ENCODE measurements at places on chromosomes 3 and 15. TPM values are rescaled to one million over a fixed set of nuclear protein-coding genes. Genes with fewer than 3 reads are reported as not detected.
A peak's percentile ranks its signal among the peaks of the same experiment; 100 is the strongest.

GRCh38 chr3:149604125-149604875 is 53.5 kb downstream of the WWTR1 start:
- no peak for DNase-seq

- DNase-seq, result no peak
Measured at GRCh38 chr15:97177151-97177577, 783.3 kb upstream of the ARRDC4 start.

GRCh38 chr3:30496066-30496966 is 110.1 kb upstream of the TGFBR2 start:
- DNase-seq, result no peak

- DNase-seq, result no peak
Measured at GRCh38 chr3:55477306-55478303, 9.5 kb downstream of the WNT5A start.

DNA sequence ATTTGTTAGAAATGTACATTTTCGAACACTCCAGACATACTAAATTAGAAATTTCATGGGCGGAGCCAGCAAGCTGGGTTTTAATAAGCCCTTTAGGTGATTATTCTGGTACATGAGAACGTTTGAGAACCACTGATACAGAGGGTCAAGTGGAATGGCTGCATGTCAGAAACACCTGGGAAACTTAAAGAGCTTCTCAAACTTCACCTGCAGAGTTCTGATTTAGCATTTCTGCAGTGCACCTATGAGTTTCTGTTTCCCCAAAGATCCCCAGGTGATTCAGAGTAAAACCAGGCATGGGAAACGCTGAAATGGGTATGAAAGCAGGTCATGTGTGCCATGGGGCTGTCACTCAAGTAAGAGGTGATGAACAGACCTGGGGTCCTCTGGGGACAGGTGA is 68.1 kb downstream of the TMEM266 start:
- no peak for DNase-seq

GRCh38 chr3:117144853-117145252 is 435.3 kb downstream of the TUSC7 start:
- DNase-seq, result no peak

- DNase-seq, result no peak
Measured at GRCh38 chr15:70132139-70132538, 34.4 kb upstream of the TLE3 start.

DNA sequence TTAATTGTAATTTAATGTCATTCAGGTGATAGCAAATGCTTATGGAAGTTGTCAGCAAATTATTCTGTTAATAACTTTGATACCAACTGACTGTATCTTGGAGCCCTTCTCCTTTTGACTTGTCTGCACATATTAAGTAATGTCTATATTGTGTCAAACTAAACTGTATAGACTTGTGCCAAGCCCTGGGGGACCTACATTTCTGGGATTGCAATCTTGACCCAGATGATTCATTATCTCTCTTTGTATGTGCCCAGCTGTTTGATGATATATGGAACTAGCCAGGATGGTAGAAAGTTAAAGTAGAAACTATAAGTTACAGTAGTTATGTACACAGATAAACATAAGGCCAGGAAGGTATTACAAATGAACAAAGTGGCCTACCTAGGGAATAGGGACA is 402.8 kb upstream of the RARB start:
- DNase-seq, result no peak

DNA sequence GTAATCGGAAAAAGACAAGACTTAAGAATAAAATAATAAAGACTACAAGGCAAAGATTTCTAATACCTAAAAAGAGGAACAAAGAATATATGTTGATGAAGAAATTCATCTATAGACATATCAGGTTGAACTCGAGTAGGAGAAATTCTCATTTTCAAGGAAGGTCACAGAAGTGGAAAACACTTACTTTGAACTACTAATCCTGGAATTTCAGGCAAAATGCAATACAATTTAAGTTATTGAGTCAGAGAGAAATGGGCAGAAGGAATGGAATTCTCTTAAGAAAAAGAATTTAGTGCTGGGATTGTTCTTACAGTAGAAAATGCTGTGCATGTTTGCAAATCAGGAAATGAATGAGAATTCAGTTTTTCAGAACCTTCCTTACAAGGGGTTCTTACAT is 135.9 kb upstream of the TGFBR2 start:
- DNase-seq, result no peak

- no peak for DNase-seq
Measured at GRCh38 chr3:177603148-177603603, 405.9 kb upstream of the TBL1XR1 start.

DNA sequence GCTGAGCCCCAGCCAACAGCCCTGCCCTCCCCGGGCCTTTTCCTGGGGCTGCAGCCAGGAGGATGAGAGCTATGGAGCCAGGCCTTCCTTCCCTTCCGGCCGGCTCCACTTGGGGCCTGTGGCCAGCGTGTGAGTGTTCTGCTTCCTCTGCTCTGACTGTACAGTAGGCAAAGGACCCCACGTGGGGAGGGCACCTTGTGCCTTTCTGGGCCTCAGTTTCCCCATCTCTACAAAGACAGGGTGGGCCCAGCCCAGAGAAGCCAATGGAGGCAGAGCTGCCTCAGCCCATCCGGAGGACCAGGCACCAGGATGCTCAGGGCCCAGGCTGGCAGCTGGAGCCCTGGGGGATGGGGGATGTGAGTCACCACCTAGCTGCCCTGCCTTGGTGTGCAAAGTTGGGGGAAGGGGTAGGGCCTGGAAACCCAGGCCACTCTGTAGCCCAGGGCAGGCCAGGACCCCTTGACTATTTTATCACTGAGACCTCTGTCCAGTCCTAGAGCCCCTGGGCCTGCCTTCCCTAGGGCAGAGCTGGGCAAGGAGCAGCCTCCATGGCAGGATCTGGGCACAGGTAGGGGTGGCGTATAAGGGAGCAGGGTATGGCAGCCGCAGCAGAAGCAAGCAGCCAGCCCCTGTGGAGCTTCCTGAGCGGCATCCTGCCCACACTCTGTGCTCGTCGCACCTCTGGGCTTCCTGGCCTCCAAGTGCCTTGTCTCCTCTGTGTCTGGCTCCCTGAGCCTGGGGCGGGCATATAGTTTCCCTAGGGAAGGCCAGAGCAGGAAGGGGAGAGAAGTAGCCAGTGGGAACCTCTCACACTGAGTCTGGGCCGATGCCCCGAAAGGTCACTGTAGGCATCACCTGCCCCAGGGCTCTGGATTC is 1.8 kb downstream of the PSTPIP1 start:
- DNase-seq, result peak; percentile 71

DNA sequence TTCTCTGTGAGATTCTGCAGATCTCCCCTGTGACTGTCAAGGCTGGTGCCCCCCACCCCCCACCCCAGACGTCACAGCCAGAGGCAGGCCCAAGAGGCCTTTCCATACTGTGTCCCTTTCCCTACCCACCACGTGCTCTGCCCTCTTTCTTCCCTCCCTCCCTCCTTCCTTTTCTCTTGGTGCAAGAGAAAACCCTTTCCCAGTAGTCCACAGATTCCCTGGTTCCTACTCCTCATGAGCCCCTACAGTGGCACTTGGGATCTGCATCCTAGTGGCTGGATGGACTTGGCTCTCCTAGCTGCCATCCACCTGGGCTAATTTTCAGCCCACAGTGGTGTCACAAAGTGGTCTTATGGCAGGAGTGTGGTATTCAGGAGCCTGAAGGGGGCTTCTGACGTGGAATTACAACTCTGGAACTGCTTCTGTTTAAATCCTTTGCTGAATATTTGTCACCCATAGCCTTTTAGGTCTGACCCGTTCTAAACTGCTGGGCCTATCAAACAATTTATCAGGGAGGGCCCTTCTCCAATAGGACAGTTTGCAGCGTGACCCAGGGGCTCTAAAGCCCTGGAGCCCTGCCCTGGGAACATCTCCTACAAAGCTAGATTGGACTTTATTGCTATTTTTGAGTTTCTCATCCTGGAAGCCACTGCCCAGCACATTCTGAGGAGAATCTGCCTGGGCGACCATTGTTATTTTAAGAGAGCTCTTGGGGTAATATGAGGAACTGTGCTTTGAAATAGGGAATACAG is 35.3 kb downstream of the KLF13 start:
- no peak for DNase-seq

DNA sequence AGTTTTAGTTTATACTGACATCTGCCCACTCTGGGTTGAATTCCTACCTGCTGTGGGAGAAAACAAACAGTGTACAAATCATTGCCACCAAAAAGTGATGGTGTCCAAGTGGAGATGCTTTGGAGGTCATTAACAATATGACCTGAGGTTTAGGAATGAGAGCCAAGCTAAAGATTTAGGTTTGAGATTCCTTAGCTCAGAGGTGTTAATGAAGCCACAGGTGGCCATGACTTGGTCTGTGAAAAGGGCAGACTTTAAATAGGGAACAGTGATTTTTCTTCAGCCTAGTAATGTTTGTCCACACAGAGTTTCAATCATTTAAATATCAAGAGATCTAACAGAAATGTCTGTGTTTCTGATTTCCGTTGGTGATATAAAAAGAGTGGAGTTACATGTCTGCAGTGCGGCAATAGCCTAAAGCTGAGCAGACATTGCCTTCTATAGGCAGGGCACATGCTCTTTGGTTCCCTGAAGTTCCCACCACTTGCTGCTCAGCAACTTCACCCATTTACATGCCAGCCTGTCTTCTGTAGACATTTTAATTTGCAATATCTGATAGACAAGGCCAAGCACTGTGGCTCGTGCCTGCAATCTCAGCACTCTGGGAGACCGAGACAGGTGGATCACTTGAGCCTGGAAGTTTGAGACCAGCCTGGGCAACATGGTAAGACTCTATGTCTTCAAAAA is 423.2 kb downstream of the IL5RA start:
- DNase-seq, result no peak

GRCh38 chr3:34178415-34178814 is 380.0 kb downstream of the PDCD6IP start:
- no peak for DNase-seq

DNA sequence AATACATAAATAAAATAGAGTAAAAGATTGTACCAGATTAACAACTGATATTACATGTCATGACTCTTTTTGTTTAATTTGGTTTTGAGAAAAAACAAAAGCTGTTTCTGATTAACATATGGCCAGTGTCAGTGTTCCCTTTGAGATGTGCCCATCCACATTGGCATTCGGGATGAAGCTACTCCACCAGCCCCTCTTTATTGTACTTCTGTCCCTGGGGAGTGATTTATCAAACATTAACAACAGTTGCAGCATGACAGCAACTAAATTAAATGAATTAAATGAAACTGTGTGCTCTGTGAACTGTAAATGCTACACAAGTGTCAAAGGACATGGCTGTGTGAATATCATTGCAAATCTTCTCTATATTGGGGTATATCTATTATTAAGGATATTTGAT is 25.9 kb upstream of the MTMR10 start:
- no peak for DNase-seq

- DNase-seq, result no peak
Measured at GRCh38 chr3:126955004-126955790, 27.7 kb upstream of the PLXNA1 start.

- no peak for DNase-seq
Measured at GRCh38 chr15:22872936-22873701, 34.7 kb downstream of the NIPA2 start.

- DNase-seq, result no peak
Measured at GRCh38 chr3:4416961-4417360, 50.1 kb downstream of the SUMF1 start.

DNA sequence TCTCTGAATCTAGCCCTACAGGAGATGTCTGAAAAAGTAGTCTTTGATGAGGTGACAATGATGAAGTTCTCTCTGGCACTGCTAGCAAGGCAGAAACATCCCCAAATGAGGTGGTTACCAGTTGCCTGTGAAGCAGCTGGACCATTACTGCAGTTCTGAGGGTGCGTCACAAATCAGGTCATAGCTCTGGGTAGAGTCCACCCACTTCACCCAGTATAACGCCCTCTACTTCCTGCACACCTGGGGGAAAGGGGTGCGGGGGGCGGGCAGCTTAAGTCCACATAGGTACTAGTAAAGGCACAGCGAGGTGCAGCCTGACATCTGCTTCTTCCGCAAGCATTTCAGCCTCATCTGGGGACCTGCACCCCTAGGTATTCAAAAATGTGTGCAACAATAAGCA is 13.4 kb upstream of the SATB1 start:
- peak; percentile 70 for DNase-seq

DNA sequence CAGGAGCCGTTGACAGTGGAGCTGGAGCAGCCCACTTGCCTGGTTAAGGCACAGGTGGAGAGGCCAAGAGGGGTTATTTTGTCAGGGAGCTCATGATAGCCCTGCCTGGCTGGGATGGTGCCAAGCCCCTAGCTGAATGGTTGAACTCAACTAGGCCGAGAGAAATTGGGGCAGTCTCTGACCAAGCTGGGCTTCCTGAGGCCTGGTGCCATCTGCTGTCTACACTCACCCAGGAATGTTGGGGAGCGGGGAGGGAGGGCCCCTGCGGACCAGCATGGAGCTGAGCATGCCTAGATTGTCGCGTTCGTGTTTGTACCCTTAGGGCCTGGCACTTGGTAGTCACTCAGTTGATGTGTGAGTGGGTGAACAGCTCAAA is 1.2 kb downstream of the BRPF1 start:
- no peak for DNase-seq

DNA sequence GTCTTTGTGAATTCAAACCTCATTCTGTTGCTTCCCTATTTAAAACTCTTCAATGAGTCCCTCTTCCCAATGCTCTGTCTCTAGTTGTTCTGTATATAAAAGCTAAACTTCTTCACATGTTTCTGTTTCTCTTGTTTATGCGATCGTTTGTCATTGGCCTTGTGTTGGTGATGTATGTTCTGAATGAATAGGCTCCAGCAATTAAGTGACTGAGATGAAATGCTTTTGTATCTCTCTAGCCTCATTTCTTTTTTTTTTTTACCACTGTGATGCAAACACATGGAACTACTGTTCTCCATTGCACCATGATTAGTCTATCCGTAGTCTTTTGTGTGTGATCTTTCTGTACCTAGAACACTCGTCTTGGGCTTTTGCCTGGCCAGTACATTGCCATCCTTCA is 380.5 kb upstream of the TPRG1 start:
- DNase-seq, result no peak

GRCh38 chr3:179958143-179958542 is 78.6 kb downstream of the PEX5L start:
- no peak for DNase-seq

GUCA1C gene
- not detected for polyA plus RNA-seq

NPAP1 gene
- polyA plus RNA-seq, result not detected

NSMCE3 gene
- polyA plus RNA-seq, result 35.4 TPM

CHST14 gene
- 1.7 TPM for polyA plus RNA-seq

LMCD1 gene
- polyA plus RNA-seq, result 0.83 TPM

ZBTB20 gene
- 25.6 TPM for polyA plus RNA-seq

P3H2 gene
- not detected for polyA plus RNA-seq

ROBO1 gene
- 0.54 TPM for polyA plus RNA-seq

MEIS2 gene
- not detected for polyA plus RNA-seq

CDHR4 gene
- polyA plus RNA-seq, result not detected

TIPARP gene
- polyA plus RNA-seq, result 19.8 TPM

FBXO40 gene
- not detected for polyA plus RNA-seq

All from CD8-positive, alpha-beta memory T cell (primary cell).